ENCODE measurements at places on chromosomes 16 and 17. TPM values are rescaled to one million over a fixed set of nuclear protein-coding genes. Genes with fewer than 3 reads are reported as not detected.

DNA sequence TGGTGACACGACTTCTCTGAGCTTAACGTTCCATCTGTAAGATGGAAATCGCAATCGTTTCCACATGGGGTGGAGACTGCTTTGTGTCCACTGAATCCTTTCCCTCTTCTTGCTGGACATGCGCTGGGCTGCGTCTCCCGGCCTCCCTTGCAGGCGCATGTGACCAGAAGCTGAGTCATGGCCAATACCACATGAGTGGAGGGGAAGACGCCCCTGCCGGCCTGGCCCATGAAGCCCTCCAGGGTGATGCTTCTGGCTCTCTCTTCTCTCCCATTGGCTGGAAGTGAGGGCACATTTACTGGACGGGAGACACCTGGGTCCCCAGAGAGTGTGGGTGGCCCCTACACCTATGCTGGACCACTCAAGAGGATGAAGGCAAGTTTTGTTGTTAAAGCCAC lies 71.1 kb downstream of the DYNLRB2 start:
- DNase-seq: no peak

CCL7 gene
- not detected for polyA plus RNA-seq

KRT31 gene
- 5.5 TPM for polyA plus RNA-seq

- DNase-seq: peak; percentile 33
Measured at GRCh38 chr16:55257966-55258613, 65.9 kb upstream of the IRX6 start.

EFCAB5 gene
- 1.0 TPM for polyA plus RNA-seq

- peak; percentile 24 for DNase-seq
Measured at GRCh38 chr17:74605361-74605760, 13.3 kb upstream of the CD300LD start.

GRCh38 chr17:12990926-12991325 lies 26.9 kb downstream of the ELAC2 start:
- no peak for DNase-seq

SECTM1 gene
- 4.6 TPM for polyA plus RNA-seq

Measured in muscle of leg (tissue), 16 donors.